A549 treated with DMSO at 1 μM for 4 hours (cell line): ENCODE measurements at places on chromosomes 1 and 21. TPM values are rescaled to one million over a fixed set of nuclear protein-coding genes. Genes with fewer than 3 reads are reported as not detected.

The FMOD gene
- total RNA-seq: 0.09 TPM in 1 of 5 replicates, not detected in the others

The TRIM17 gene
- not detected in 5 replicates for total RNA-seq

The RIPPLY3 gene
- 0.38 to 0.93 TPM (median 0.70 TPM) in 5 replicates for total RNA-seq

The SLC45A1 gene
- 2.6 to 3.8 TPM (median 2.9 TPM) in 5 replicates for total RNA-seq

The HPCAL4 gene
- total RNA-seq: 0.26 to 0.42 TPM (median 0.33 TPM) in 5 replicates

The PDZK1 gene
- total RNA-seq: 0.56 to 1.0 TPM (median 0.70 TPM) in 5 replicates

The RGSL1 gene
- total RNA-seq: not detected in 5 replicates

The HSD3B1 gene
- total RNA-seq: not detected in 5 replicates

The BRDT gene
- not detected in 5 replicates for total RNA-seq

The FHAD1 gene
- 0.33 to 0.79 TPM (median 0.66 TPM) in 5 replicates for total RNA-seq

The TARS2 gene
- total RNA-seq: 20.7 to 24.4 TPM (median 22.6 TPM) in 5 replicates

The ATG4C gene
- total RNA-seq: 4.0 to 6.1 TPM (median 4.8 TPM) in 5 replicates

The OR10J1 gene
- not detected in 5 replicates for total RNA-seq

The PLA2G2F gene
- total RNA-seq: not detected in 5 replicates

The ATAD3C gene
- total RNA-seq: not detected in 5 replicates

The PPIH gene
- 59.9 to 64.2 TPM (median 62.6 TPM) in 5 replicates for total RNA-seq

The KRTAP12-2 gene
- not detected in 5 replicates for total RNA-seq

The NOS1AP gene
- total RNA-seq: 0.43 to 0.67 TPM (median 0.56 TPM) in 5 replicates

The KLHDC9 gene
- total RNA-seq: 1.6 to 1.7 TPM (median 1.7 TPM) in 5 replicates

The AADACL3 gene
- total RNA-seq: not detected in 5 replicates

The OR4F29 gene
- not detected in 5 replicates for total RNA-seq

The KCNJ9 gene
- not detected in 5 replicates for total RNA-seq

The RIPK4 gene
- total RNA-seq: 11.4 to 15.0 TPM (median 12.3 TPM) in 5 replicates
